IMR-90 (cell line): ENCODE measurements at places on chromosomes 3 and 15.

DNA sequence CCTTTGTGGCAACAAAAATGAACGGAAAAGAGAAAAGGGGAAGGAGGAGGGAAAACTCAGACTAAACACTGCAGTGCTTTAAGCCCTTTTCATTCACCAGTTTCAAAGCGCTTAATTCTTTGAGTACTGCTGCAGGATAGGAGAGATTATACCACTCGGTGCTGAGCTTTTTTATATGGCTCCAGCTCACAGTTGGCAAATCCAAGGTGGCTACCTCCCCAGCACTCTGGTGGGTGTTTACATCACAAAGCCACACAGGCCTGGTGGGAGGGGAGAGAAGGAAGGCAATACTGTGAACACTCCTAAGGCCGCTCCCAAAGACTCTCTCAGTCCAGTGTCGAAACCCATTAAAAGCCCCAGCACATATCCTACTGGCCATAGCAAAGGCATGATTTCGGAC is 191.4 kb downstream of the STT3B start:
- no peak for DNase-seq

DNA sequence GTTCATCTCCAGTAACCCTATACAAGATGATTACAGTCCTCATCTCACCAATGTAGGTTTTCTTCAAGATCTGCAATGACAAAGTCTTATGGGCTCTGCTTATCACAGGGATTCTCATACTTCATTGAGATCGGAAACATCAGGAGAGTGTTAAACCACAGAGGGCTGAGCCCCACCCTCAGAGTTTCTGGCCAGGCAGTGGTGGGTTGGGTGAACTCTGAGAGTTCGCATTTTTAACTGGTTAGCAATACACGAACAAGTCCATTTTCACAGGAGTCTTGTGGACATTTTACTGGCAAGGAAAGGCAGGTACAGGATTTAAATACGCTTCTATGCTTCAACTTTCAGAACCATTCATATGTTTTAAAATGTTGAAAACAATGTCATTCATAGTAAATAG is 366.7 kb upstream of the ROBO2 start:
- DNase-seq, result no peak

DNA sequence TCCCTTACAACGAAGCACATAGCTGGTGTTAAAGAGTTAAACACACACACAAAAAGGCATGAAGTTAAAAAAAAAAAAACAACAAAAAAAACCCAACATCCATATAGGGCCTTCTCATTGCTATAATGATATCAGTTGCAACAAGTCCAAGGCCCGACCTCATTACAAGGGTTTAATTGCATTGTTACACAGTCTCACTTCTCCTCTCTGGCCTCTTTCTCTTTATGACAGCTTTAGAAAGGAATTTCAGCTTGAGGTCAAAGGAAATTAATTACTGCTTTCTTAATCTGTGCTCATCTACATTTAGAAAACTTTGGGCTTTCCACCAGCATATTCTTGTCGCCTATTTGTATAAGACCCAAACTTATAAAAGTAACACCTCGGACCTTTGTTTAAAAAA is 342.1 kb downstream of the NR2F2 start:
- DNase-seq, result no peak

GRCh38 chr3:53845103-53845880 is 927 bp downstream of the CHDH start:
- DNase-seq, result peak; percentile 13

GRCh38 chr3:14553871-14554270 is 13.7 kb upstream of the GRIP2 start:
- DNase-seq, result no peak

- no peak for DNase-seq
Measured at GRCh38 chr3:61765157-61765876, 203.9 kb downstream of the PTPRG start.

DNA sequence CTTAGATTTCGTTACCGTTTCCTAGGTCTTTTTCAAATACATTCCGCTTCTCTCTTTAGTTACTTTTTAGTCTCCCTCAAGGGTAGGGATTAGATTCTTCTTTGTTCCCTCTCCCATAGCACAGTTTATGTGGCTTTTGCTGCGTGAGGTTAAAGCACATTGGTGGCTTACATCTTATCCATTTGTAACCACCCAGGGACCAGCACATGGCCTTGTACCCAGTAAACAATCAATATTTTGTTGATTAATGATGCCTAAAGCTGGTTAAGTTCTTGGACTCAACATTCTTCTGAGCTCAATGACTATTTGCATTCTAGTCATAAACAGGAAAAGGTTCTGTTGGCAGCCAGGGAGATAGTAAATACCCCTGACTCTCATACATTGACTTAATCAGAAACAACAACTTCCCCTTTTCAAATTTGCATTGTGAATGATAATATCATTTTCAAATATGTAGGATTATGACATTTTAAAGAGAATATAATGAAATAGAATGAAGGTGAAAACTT is 60.2 kb downstream of the CACNA1D start:
- no peak for DNase-seq

- DNase-seq, result no peak
Measured at GRCh38 chr3:113226491-113226890, 15.1 kb downstream of the BOC start.

DNA sequence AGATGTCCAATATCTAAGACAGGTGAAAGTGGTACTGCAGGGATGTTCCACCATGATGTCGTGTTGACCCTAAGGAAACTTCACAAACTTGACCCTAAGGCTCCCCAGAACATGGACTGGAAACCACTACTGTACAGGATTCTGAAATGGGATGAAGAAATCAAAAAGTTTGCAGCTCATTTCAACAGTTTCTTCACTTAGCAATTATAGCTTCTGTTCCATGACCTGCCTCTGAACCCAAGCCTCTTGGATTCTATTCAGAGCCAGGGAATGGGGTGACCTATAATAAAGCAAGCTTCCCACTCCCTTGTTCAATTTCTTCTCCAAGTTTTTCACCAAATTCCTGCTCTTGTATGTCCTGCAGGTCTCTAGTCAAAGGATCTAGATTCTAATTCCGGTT is 40.7 kb downstream of the DUT start:
- DNase-seq, result no peak

GRCh38 chr15:70717237-70717793 is 46.0 kb downstream of the UACA start:
- peak; percentile 42 for DNase-seq

DNA sequence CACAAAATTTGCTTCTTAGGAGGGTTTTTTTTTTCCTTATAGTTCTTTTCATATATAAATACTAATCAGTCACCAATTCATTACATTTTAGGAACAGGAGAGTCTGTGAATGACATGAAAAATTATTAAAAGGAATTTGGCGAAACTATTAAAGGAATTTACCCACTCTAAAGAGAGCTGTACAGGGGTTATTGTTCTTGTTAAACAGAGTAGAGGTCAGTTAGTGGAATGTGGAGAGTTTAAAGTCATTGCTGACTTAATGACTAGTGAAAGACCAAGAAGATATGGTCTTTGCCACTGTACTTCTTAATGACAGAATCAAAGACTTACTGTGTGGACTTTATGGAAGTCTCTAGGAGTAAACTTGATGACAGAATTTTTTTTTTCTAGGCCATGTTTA is 333.6 kb upstream of the C2CD4B start:
- no peak for DNase-seq

- no peak for DNase-seq
Measured at GRCh38 chr3:9690451-9691450, 12.9 kb upstream of the CPNE9 start.

- DNase-seq, result peak; percentile 96
Measured at GRCh38 chr3:108130701-108131474, 40.1 kb upstream of the CD47 start.

GRCh38 chr15:99105514-99106341 is 848 bp downstream of the SYNM start:
- DNase-seq, result peak; percentile 66

GRCh38 chr3:151305775-151306151 is 10.9 kb downstream of the GPR87 start:
- DNase-seq, result peak; percentile 41

- no peak for DNase-seq
Measured at GRCh38 chr15:94600505-94600904, 369.1 kb downstream of the MCTP2 start.

- DNase-seq, result peak; percentile 97
Measured at GRCh38 chr15:48925714-48926223, 38.0 kb downstream of the SHC4 start.

GRCh38 chr15:81373775-81374395 is at the start of gene TMC3:
TMC3 (minus strand) TSS chr15:81374213; CDS start chr15:81374077, 136 bp downstream.
- peak; percentile 3 for DNase-seq

- DNase-seq, result no peak
Measured at GRCh38 chr3:139151530-139151929, 106.8 kb upstream of the PRR23C start.

- peak; percentile 17 for DNase-seq
Measured at GRCh38 chr3:131356006-131356595, 25.5 kb upstream of the NUDT16 start.

DNA sequence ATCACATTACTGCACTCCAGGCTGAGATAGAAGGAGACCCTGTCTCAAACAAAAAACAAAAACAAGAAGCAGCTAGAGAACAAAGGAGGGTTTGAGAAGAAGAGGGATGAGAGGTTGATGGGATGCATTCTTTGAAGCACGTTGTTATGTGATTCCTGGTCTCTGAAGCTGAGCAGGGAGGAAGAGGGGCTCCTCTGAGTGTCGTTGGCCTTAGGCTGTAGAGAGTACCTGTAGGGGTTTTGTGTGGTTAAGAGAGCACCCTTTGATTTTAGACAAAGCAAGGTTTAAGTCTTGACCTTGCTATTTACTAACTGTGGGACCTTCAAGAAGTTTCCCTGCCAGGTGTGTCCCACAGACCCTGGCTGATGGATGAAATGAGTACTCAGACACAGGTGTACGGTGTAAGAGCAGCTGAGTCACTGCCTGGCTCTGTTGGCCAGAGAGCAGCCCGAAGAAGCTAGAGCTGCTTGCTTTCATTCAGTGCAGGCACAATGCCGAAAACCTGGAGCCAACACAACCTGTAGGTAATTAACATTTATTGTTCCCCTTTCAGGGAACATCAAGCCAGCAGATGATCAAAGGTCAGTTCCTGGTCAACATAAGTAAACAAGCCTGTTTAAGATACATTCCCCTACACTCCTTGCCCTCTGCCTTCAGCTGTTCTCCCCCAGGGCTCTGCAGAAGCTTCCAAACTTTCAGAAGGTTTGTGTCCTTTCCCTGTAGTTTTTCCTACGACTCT is 67.2 kb downstream of the LRRK1 start:
- DNase-seq, result no peak

DNA sequence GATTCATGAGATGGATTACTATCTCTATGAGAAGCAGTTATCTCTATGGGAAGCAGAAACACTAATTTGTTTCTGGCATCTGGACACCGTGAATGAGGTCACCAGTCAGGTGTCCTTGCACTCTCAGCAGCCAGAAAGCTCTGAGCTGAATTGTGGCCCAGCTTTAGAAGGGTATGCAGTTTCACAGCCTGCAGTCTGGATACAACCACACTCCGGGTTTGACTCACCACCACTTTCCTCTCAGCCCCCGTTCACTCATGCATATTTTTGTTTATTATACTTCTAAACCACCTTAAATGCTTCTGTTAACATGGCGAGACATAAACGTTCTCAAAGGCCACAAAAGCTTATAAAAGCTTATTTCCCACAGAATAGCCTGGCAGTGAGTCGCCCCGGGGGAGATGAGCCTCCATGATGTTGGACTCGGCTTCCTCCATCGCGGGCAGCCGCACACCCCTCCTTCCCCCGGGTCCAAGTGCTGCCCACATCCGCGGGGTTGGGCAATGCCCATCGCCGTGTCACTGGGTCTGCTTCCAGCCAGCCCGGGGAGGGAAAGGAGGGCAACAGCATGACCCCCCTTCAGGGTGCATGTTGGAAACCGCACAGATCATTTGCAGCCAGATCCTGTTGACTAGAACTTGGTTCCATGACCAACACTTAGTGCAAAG is 16.8 kb upstream of the SLC41A3 start:
- DNase-seq, result peak; percentile 90

DNA sequence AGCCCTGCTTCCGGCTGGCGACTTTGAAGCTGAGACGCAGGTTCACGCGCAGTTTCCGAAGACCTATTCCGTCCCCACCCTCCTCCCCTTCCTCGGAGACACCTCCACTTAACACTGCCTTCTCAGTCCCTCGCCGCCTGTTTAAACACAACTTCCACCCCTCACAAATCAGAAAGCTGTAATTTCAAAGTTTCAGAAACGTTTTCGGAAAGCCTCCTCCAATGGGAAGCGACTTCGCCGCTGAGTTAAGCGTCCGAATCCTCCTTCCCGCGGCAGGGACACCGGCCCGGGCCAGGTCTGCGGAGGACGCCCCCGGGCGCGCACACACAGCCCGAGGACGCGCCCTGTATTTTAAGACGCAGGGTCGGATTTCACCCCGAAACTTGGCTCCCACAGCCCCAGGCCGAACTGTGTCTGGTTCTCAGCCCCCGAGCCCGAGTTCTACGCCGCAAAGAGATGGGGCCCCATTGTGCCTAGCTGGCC is 559 bp upstream of the LRRN1 start:
- no peak for DNase-seq

GRCh38 chr15:80619680-80620079 is 75.4 kb upstream of the ABHD17C start:
- DNase-seq, result peak; percentile 43

GRCh38 chr3:55283441-55283925 is 203.6 kb downstream of the WNT5A start:
- no peak for DNase-seq

DNA sequence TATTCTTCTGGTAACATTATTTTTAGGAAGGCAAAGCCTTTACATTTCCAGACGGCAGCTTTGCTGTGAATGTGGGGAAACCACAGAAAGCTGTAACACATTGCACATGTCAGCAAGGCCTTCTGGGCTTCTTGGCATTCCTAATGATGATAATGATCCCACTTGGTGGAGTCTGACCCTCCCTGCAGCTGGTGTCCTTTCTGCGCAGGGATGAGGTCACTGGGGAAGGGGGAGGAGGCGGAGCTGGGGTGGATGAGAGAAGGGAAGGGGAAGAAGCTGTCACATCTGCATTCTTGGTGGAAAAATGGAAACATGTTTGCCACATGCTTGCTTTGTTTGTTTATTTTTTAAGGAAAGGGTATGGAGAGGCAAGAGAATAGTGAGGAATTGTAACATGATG is 68.6 kb downstream of the FILIP1L start:
- DNase-seq, result peak; percentile 99

- no peak for DNase-seq
Measured at GRCh38 chr15:97082830-97083229, 752.3 kb downstream of the NR2F2 start.

DNA sequence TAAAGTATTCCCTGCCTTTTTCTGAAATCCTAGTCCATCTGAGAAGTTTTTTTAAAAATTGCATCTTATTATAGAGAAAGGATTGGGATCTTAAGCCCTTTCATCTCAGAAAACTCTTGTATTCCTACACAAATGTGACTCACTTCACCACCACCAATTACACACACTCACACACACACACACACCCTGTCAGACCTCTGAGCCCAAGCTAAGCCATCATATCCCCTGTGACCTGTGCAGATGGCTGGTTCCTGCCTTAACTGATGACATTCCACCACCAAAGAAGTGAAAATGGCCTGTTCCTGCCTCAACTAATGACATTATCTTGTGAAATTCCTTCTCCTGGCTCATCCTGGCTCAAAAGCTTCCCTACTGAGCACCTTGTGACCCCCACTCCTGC is 1181.9 kb downstream of the ROBO2 start:
- peak; percentile 19 for DNase-seq

GRCh38 chr15:74396445-74397238 is 29.2 kb upstream of the CYP11A1 start:
- DNase-seq, result peak; percentile 89

GRCh38 chr15:50501815-50502214 is 44.7 kb downstream of the USP50 start:
- DNase-seq, result no peak
